Ovary (tissue), 10 donors: ENCODE measurements at places on chromosomes 2 and 18. TPM values are rescaled to one million over a fixed set of nuclear protein-coding genes. Genes with fewer than 3 reads are reported as not detected.

DNA sequence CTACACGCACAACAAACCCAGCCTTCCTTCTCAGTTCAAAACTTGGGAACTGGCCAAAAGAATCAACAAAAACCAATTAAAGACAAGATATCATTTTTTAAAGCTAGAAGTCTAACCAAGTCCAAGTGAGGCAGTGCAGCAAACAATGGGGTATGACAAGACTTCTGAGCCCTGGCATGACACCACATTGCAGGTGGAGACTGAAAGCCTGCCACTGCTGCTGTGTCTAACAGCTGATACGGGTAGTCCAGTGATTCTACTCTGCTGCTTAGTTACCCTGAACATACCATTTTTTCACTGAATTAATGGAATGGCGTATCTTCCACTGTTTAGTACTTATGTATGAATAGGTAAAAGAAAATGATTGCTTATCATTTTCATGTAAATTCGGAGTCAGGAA is 47.4 kb upstream of the KIDINS220 start:
- no peak for DNase-seq

ARHGEF4 gene
- 22.7 TPM for total RNA-seq

ST8SIA3 gene
- total RNA-seq, result not detected

- DNase-seq, result no peak
These were observed 37.9 kb upstream of the PPP1CB start for GRCh38 chr2:28713577-28714298.

GALNT3 gene
- total RNA-seq, result 32.7 TPM

SULT1C4 gene
- 14.2 TPM for total RNA-seq

PRPF40A gene
- total RNA-seq, result 59.6 TPM

CD28 gene
- 1.2 TPM for total RNA-seq

NXPH2 gene
- 1.2 TPM for total RNA-seq

FEV gene
- not detected for total RNA-seq

DNA sequence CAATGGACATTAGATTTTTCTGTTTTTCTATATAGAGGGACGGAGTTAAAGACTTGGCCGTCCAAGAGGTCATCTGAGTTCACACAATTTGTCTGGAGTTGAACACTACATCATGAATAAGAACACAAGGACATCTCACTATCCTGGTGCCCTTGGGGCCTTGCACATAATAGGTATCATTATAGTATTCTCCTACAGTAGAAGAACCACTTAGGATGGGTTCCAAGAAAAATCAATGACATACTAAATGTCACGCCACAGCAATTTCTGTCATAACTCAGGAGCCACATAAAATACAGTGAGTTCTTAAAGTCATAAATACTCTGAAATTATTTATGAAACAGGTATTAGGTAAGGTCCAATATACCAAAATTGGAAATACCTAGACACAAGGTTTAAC is 154.4 kb downstream of the NCKAP5 start:
- no peak for DNase-seq

GRCh38 chr18:72878143-72878542 is 10.4 kb upstream of the NETO1 start:
- no peak for DNase-seq

RAB6D gene
- not detected for total RNA-seq

SERPINB13 gene
- total RNA-seq, result not detected

- no peak for DNase-seq
These were observed 14.0 kb downstream of the NABP1 start for GRCh38 chr2:191691898-191692297.

DNA sequence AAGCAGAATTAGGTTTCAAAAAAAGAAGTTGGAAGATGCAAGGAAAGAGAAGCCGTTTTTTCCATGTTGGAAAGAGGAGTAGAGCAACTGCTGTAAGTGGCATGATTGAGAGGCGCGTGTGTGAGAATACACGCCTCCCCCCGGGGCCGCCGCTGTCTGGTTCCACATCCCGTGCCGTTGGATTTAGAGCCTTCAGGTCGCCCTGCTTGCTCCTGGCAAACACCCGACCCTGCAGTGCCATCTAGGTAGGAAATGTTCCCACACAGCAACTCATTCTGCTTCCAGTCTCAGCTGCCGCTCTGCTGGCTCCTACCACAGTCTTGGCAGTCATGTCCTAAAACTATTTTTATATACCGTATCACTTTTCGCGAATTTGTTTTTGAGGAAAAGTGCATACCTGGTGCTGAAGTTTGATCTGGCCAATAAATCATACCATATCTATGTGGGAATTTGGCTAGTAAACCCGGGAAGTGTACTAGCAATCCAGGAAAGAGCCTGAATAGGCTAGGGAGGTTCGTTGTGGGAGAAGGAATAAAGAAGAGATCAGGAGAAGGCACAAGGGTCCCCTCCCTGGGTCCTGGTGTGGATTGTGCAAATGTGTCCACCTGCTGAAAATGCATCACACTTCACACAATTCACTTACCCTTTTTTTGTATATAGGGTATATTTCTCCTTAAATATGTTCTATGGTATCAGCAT is 372.7 kb downstream of the FBXO15 start:
- DNase-seq, result no peak

GRCh38 chr2:113138428-113139322 is 11.3 kb downstream of the IL1RN start:
- DNase-seq, result no peak

- peak; percentile 16 for DNase-seq
These were observed 185.1 kb upstream of the HAAO start for GRCh38 chr2:42977270-42978174.

HOXD1 gene
- total RNA-seq, result 0.23 TPM

RGPD3 gene
- total RNA-seq, result 0.08 TPM

POU3F3 gene
- not detected for total RNA-seq

GRCh38 chr2:199940373-199940772 is 14.9 kb downstream of the TYW5 start:
- no peak for DNase-seq

GRCh38 chr2:133500917-133501316 is 67.3 kb downstream of the NCKAP5 start:
- no peak for DNase-seq

GRCh38 chr2:24400207-24400907 is 40.0 kb upstream of the ITSN2 start:
- no peak for DNase-seq

DNA sequence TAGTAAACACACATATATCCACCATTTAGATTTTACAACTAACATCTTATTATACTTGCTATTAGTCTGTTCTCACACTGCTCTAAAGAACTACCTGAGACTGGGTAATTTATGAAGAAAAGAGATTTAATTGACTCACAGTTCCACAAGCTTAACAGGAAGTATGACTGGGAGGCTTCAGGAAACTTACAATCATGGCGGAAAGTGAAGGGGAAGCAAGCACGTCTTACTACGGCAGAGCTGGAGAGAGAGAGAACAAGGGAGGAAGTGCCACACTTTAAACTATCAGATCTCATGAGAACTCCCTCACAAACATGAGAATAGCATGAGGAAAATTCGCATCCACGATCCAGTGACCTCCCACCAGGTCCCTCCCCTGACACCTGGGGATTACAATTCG is 240.7 kb downstream of the CAMKMT start:
- DNase-seq, result no peak

IRS1 gene
- total RNA-seq, result 37.5 TPM

DNA sequence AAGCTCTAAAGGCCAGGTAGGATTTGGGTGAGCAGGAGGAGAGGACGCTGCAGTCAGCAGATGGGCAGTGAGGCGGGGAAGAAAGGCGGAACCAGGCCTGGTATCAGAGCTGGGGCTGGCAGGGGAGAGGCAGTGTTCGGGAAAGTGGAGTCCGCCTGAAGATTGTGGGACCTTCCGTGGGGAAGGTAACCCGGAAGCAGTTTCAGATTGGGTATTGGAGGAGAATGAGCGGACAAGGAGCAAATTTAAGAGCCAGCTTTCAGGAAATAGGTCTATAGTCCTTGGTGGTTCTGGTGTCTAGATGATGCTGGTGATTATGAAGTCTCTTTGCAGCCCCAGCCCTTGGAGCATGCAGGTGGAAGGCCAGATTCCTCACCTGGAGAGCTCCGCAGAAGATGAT is 51.0 kb downstream of the TCF7L1 start:
- no peak for DNase-seq

STPG4 gene
- total RNA-seq, result 0.35 TPM

SPEG gene
- 22.4 TPM for total RNA-seq

GRCh38 chr2:42714686-42715085 is 49.2 kb downstream of the OXER1 start:
- no peak for DNase-seq

SULT1C2 gene
- 0.03 TPM for total RNA-seq
